T1000 (cell line): ENCODE measurements at places on chromosomes 1 and 21.

DNA sequence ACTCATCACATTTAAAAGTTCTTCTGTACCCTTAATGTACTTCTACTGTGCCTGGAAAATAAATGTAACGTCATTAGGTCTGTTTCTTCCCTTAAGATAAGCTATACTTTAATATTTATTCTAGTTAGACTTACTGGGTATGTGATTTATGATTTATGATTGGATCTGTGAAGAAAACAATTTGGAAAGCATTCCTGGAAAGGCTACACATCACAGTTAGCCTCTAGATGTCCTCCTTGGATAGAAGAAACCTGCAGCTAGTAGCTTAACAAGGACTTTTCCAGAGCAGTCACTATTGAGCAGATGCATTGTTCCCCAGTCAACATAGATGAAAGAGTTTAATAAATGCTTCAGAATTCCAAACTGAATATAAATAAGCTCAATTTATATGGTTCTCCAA, 22.2 kb upstream of the ABL2 start:
- DNase-seq, result no peak

GRCh38 chr21:39647476-39647875, 34.7 kb downstream of the B3GALT5 start:
- no peak for DNase-seq

- no peak for DNase-seq
These were observed 199.0 kb upstream of the DPYD start for GRCh38 chr1:98119796-98120195.

DNA sequence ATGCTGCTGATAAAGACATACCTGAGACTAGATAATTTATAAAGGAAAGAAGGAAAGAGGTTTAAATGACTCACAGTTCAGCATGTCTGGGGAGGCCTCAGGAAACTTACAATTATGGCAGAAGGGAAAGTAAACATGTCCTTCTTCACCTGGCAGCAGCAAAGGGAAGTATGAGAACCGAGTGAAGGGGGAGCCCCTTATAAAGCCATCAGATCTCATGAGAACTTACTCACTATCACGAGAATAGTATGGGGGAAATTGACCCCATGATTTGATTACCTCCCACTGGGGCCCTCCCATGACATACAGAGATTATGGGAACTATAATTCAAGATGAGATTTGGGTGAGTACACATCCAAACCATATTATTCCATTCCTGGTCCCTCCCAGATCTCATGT, 154.4 kb downstream of the FASLG start:
- no peak for DNase-seq

DNA sequence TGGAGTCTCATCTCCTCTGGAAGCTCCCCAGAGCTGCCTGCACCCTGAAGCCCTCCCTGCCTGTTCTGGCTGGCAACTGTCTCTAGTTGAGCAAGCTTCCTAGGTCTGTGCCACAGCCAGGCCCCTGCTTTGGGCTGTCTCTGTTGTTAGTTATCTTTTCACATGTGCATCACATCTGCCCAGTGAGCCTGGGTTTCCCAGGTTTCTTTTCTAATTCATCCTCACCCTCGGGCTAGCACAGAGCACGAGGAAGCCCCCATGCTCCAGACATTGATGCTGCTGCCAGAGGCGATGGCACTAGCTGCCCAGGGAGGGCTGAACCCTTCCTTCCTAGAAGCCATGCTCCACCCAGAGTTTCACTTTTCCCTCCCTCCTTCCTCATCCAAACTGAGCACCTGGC, 27.2 kb downstream of the RASSF5 start:
- no peak for DNase-seq

DNA sequence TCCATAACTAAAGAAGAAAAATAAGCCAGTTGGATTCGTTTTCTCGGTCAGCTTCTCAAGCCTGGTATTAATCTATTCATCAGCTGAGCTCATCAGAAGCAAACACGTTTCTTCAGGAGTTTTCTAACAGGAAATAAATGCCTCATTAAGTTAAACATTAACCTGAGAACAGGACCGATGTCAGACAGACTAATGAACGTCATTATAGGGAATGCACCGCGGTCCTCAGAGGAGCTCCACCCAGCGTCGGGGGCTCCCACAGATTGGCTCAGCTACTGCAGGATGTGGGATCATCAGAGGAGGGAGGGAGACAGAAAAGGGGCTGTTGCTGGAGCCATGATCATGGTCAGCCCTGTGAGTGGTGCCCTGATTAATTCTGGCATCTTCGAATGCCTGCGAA, 615.4 kb downstream of the PTPRU start:
- no peak for DNase-seq

GRCh38 chr1:94746635-94747525, 73.3 kb upstream of the SLC44A3 start:
- DNase-seq, result no peak

DNA sequence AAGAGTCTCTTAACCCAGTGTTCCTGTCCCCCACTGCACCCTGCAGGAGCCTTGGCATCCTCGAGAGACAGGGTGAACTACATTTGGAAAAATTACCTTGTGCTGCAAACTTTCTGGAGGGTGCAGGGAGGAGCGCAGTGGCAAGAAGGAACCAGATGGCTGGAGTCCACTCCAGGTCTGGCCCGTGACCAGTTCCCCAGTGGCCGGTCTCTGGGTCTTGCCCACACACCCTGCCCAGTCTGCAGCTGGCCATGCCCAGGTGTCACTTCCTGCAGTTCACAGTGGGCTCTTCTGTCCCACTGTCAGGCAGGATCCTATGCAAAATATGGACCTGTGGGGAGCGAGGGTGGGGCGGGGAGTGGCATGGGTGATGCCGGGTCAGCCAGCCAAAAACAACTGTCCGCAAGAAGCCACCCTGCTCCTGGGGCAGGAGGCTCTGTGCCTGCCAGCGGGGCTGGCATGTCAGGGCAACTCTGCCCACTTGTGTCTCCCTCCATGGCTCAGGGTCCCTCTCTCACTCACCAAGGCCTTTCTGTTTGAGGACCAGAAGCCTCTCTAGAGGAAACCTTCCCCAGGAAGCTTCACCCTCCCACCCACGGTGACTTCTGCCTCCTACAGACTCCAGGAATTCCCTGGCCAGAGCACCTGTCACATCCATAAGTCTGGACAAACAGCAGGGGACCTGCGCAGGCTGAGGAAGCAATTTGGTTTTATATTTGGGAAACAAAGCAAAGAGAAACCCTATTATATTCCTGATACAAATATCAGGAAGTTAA, 55.6 kb downstream of the KIF21B start:
- no peak for DNase-seq

- DNase-seq, result peak; percentile 36
These were observed 36.7 kb downstream of the CAPN2 start for GRCh38 chr1:223748773-223749733.

- DNase-seq, result no peak
These were observed 52.1 kb downstream of the SYDE2 start for GRCh38 chr1:85148524-85149250.

- no peak for DNase-seq
These were observed 13.4 kb upstream of the PIAS3 start for GRCh38 chr1:145871994-145872924.

- no peak for DNase-seq
These were observed 5.3 kb downstream of the PRUNE1 start for GRCh38 chr1:151013518-151013917.

DNA sequence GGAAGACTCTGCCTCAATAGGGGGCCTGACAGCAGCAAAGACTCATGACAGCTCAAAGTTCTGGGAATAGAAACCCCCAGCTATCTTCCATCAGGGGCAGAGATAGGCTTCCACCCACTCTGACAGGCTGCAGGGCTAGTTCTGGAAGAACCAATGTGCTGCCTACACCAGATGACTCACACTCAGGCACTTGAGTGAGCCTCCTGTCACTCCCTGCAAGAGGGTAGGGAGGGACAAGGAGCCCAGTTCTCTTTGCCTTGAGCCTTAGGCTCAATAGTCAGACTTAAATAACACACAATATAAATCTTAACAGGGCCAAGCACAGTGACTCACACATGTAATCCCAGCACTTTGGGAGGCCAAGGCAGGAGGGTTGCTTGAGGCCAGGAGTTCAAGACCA, 386.4 kb downstream of the HHAT start:
- DNase-seq, result no peak

- no peak for DNase-seq
These were observed 4.6 kb downstream of the KRTAP10-12 start for GRCh38 chr21:44701541-44701940.

DNA sequence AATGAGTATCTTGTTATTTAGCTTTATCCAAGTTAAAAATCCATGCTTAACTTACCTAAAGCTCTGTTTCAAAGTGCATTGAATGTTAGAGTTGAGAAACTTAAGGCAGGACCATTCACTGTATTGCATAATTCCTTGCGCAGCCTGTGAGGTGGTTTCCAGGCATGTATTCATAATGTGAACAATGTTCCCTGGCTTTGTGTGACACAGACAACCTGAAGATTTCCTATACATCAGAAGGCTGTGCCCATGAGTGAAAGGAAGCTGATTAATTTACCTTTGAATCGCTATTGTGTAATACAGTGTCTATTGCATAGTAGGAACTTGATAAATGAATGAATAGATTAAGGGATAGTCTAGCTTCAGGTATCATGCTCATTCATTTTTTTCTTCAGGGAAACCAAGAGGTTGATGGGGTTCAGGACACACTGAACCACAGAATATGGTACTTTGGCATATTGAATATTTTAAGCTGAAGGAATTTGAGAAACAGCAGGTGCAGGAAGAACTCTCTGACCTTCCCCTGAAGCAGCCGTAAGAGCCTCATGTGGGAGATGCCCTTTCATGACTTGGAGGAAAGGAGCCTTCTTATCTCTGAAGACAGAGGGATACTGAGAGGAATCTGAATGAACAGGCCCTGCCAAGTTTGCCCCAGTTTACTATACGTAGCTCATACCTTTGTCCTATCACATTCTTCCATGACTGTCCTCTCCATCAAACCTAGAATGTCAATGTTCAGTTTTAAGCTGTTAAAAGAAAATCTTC, 88.6 kb upstream of the GNG12 start:
- DNase-seq, result no peak

DNA sequence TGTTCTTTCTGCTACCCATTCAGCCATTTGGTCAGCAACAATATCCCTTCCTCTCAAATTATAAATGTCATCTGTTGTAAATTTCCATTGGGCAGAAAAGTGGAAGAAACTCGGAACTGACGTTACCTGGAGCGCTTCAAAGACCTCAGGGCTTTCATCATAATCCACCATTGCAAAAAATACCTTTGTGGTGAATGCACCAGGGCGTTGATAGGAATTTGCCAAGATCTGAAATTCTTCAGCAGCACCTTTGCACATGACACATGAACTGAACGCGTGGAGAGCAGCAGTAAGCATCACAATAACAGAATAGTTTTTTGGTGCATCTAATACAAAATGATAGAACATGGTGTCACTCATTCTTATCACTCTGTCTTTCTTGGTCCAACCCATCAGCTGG, 3.1 kb upstream of the TEKT2 start:
- no peak for DNase-seq

- no peak for DNase-seq
These were observed 1.2 kb upstream of the CD1D start for GRCh38 chr1:158179301-158180041.

- DNase-seq, result no peak
These were observed 7.0 kb downstream of the LRRC3 start for GRCh38 chr21:44462086-44462833.

DNA sequence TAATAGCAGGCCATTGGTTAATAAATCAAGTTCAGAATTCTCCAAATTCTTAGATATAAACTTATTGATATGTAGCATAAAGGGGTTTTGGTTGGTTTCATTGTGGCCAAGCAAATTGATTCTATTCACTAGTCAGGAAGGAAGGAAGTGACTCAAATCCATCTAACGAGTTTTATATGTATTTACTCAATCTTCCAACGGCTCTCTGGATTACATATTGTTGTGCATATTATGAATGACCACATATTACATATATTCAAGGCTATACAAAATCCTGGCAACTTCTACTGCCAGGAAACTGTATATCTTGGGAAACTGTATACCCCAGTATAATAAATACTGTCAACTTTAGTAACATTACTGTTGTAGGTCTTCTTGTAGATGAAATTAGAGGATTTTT, 20.1 kb upstream of the PDE4B start:
- DNase-seq, result no peak

DNA sequence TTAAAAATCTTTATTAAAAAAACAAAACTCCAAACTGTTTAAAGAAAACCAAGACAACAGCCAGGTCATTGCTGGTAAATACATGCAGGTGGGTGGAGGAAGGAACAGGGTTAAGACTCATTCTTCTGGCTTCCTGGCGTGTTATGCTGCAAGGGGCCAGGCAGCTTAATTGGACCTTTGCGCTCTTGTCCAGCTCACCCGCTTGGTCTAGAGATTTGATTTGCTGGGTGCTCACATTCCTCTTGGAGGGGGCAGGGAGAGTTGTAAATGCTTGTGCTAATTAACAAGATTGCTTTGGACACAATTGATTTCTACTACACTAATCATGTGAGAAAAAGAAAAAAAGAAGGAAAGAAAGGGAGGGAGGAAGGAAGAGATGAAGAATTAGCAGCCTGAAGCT, 10.5 kb downstream of the CEP104 start:
- DNase-seq, result no peak

- no peak for DNase-seq
These were observed 24.3 kb downstream of the AHCTF1 start for GRCh38 chr1:246907472-246907871.

DNA sequence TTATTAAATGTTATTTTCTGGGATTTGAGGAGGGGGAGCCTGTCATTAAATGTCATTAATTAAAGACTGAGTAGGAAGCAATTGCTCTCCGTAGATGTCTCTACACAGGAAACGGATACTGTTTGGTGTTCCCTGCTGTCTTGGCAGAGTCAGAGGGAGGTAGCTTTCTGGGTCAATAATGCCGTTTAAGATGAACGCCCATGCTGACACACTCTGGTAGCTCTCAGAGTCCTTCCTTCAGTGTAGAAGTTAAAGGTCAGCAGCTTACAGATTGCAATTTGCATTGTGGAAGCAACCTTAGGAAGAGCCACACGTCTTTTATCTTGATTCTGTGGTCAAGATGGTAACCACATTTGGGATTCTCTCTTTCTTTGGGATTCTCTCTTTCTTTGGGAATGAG, 257.5 kb downstream of the KIF26B start:
- no peak for DNase-seq

DNA sequence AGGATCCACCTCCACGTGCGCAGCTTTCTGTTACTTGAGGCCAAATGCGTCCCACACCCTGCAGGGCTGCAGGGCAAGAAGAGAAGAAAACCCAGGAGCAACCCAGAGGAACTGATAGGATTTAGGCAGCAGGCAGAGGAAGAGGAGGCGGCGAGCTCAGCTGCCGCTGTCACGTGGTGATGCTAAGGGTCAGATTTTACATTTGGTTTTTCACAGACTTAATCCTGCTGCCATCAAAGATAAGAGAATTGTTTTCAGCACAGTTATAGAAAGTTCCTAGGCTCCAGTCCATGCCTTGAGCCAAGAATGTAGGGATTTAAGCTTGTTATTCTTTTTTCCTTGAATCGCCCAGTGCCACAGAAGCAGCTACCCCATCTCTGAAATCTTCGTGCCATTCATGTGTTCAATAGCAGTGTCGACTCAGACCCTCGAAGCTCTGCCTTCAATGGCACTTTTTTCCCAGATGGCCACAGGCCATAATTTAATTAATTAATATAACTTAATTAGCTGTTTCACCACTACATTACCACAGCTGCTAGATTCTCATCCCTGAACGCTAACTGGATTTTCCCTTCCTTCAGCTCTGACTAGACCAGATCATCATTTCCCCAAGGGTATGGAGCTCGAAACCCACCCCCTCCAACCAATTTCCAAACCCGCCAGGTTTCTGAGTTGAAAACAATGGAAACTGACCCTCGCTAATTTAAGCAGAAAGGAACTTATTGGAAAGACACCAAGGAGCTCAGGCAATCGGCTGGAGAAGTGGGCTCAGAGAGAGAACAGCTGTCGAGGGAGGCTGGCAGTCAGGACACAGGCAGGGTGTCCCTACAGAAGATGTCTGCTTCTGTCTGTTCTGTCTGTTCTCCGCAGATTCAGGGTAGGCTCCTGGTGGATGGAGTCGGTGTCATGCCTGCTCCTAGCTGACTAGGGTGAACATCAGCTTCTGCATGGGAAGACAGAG, 36.2 kb downstream of the LDLRAP1 start:
- DNase-seq, result no peak
